Eye (tissue), 1 donor: ENCODE measurements at places on chromosomes 3 and 15.

DNA sequence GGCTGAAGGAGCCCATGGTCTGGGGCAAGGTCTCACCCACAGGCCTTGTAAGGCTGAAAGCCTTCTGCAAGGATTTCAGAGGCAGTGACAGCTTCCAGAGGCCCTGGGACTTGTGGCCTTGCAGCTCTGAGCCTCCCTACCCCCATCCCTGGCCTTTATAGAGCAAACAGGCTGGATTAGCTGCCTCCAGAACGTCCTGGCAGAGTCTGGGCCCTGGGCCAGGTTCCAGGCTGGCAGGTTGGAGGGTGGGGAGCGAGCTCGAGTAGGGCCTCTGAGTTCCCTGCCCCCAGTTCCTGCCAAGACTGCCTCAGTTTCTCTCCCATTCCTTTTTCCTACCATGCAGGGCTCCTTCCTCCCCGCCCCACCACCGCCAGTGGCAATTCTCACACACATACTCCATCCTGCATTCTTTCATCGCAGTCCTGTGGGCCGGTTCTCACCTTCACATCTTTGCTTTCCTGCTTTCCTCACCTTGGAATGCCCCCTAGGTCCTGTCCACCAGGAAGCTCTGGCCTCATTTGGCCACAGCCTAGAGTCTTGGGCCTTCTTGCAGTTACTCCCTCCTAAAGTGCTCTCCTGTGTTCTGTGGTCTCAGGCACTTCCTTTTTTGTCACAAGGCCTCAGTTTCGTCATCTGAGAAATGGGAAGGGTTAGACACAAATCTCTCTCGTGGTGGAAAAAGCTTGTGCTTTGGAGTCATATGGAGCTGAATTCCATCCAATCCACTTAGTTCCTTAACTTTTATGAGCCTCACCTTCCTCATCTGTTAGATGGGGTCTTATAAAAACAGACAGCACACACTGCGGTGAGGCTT, 2.7 kb downstream of the LMAN1L start:
- DNase-seq: no peak

- no peak for DNase-seq
These were observed 121.1 kb upstream of the PPP2R3A start for GRCh38 chr3:135844386-135844785.

- DNase-seq: no peak
These were observed 13.7 kb downstream of the FOXB1 start for GRCh38 chr15:60017538-60018520.

GRCh38 chr3:139630542-139630941, 47.2 kb downstream of the NMNAT3 start:
- no peak for DNase-seq

- DNase-seq: no peak
These were observed 3.9 kb downstream of the DNAH1 start for GRCh38 chr3:52319921-52320595.

- DNase-seq: no peak
These were observed 359.6 kb downstream of the NTRK3 start for GRCh38 chr15:87896936-87897335.

DNA sequence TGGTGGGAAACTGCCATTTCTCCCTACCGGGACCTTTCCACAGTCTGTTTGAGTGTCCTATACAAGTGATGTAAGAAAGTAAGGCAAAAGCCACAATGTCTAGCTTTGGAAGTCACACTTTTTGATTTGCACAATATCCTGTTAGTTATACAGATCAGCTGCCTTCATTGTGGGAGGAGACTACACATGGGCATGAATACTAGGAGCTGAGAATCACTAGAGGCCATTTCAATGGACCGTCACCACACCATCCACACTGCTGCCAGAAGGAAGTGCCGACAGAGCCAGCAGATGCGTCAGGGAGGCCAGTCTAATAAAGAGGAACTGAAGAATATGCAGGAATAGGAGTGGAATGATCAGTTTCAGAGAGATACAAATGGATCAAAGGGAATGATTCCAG, 65.8 kb downstream of the SCN11A start:
- DNase-seq: no peak

DNA sequence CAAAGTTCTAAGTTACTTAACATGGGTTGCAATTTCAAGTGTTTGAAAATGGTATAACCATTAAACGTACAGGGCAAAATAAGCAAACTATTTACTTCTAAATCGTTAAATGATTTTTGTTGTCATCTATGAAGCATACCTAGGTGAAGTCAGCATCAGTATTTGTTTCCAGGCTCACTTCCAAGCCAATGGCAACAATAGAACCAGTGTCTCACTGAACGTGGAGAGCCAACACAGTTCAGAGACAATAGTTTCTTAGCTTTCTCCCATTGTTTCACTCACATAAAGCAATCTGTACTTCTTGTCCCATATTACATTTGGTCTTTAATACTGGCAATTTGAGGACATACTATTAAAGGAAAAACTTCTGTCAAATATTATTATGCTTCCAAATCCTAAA, 397.2 kb downstream of the MECOM start:
- DNase-seq: no peak

GRCh38 chr3:96478496-96478895, 335.9 kb upstream of the EPHA6 start:
- no peak for DNase-seq

GRCh38 chr15:40301467-40302179, 6.1 kb downstream of the PLCB2 start:
- no peak for DNase-seq

DNA sequence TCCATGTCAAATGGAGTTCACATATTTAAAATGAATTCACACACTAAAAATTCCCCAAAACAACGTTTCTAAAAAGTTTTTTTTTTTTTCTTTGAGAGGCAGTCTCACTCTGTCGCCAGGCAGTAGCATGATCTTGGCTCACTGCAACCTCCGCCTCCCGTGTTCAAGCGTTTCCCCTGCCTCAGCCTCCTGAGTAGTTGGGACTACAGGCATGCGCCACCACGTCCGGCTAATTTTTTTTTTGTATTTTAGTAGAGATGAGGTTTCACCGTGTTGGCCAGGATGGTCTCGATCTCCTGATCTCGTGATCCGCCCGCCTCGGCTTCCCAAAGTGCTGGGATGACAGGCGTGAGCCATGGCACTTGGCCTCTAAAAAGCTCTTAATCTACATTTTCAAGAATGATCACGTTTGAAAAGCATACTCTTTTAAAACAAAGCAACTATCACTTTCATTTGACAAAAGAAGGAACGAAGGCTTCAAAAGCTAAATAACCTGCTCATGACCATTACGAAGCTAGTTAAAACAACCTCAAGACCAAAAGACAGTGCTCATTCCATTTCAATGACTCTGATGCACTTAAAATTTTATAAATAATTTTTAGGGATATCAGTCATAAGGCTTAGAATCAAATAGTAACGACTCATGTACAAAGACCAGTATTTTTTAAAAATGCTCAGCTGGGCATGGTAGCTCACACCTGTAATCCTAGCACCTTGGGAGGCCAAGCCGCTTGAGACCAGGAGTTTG, 5.5 kb downstream of the UBE3A start:
- DNase-seq: no peak

DNA sequence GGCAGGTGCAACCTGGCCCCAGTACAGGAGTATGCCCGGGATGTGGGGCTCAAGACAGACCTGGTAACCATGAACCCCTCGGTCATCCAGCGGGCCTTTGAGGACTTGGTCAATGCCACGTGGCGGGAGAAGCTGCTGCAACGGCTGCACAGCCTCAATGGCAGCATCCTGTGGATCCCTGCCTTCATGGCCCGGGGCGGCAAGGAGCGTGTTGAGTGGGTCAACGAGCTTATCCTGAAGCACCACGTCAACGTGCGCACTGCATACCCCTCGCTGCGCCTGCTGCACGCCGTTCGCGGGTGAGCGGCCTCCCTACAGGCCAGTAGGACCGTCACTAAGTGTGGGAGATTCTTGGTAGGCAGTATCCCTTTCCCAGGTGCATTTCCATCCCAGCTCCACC, 51.0 kb downstream of the ST8SIA2 start:
- no peak for DNase-seq

DNA sequence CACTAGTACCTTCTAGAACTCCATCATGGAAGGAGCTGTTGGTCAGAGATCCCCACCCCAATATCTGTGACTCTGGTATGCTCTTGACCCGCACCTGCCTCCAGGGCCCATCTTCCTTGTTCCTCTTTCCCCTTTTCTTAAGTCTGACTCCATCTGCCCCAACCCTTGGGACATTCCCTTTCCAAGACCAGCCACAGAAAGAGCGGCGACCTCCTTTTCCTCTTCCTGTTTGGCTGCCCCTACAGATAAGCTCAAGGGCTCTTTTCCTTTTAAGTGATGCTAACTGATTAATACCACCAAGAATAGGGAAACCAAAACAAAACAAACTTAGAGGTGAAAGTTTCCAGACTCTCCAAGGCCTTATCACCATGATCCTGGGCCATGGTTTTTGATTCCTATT, 21.9 kb upstream of the ATP8B4 start:
- DNase-seq: no peak

GRCh38 chr3:64440498-64440897, 215.2 kb upstream of the PRICKLE2 start:
- DNase-seq: peak; percentile 24

DNA sequence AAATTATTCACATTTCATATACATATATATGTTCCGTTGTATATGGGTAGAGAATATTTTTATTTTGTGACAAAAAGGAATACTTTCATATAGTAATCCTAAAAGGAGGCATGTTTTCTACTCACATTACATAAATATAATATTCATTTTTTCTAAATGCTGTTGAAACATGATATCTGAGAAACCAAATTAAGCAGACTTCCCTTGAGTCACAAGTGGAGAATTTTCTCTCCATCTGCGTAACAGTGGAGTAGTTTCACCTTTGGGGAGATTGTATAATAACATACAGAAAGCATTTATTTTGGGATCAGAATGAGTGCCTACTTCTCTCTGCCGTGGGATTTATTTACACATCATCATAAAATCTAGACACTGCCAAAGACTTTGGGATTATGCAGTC, 849.8 kb downstream of the NSUN3 start:
- no peak for DNase-seq

GRCh38 chr15:43095243-43095642, 10.6 kb downstream of the UBR1 start:
- no peak for DNase-seq

DNA sequence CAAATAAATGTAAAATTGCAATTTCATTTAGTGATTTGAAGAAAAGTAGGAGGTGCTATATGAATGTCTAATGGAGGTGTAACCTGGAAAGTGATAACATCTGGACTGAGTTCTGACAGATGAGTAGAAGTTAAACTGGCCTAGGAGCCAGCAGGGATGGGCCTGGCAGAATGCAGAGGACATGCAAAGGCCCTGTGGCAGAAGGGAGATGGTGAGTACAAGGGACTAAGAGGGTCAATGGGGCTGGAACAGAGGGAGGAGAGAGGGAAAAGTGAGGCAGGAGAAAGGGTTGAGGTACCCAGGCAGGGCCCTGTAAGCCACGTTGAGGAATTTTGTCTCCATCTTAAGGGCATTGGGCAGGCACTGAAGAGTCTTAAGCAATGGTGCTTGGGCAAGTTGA, 3.4 kb upstream of the PPP1R14D start:
- DNase-seq: no peak

DNA sequence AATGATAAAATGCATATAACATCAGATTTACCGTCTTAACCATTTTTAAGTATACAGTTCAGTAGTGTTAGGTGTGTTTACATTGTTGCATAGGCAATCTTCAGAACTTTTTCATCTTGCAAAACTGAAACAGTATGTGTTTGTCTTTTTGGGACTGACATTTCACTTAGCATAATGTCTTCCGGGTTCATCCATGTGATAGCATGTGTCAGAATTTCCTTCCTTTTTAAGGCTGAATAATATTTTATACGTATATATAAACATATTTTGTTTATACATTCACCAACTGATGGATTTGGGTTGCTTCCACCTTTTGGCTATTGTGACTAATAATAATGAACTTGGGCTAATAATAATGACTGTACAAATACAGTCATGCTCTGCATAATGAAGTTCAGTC, 3.0 kb downstream of the PARP15 start:
- DNase-seq: no peak

DNA sequence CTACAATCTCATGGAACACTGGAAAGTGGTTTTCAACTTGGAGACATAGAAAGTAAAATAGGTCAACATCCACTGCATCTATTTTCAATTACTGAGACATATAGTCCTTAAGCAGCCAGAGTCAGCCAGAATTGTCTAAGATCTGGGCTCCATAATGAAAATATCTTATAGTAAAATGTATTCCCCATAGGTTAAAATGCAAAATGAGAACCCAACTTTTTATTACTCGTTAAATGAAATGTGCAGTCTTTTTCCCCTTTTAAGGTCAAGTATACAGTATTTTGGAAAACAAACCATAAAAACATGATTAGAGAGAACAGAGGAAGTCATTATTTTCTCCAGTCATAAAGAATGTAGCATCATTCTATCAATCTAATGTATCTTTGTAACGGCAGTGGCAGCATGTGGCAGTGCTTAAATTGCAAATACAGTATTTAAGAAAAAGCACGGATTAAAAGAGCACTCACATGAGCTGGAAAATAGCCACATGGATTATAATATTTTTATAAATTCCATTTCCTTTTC, 64.4 kb upstream of the CPB1 start:
- DNase-seq: no peak

- DNase-seq: no peak
These were observed 134.0 kb downstream of the TPRA1 start for GRCh38 chr3:127456471-127457093.

DNA sequence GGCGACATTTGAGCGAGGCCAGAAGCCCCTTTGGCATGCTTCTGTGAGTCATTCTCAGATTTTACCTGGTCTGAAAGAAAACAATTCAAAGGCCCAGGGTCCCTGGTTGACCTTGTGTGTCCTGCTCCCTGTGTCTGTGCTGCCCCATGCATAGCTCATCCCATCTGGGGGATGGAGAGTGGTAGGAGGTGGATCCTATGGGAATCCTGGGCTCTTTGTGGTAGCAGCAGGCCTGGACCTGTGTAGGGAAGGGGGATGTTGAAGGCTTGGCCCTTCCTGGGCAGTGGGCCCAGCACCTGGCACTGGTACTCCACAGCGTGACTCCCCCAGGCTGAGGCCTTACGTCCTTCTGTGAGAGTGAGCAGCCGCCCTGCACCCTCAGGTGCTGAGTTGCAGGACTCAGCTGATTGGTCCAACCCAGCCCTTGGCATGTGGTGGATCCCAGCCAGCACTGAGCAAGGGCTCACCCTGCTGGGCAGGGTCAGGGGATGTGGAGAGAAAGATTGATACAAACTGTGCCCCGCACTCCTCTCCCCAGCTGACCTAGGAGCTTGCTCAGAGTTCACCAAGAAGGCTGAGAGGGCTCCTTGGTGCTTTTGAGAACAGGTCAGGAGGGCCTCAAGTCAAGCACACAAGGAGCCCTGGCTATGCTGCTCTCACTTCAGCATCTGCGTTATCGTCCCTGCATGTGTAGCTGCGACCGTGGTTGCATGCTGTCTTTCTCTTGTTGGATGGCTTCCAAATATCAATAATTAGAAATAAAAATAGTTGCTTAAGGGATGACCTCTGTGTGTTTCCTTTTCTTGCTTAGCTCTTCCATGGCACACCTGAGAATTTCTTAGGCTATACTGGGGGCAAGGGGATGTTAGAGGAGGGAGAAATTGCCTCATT, 21.4 kb upstream of the JMJD7 start:
- DNase-seq: no peak

GRCh38 chr3:185720326-185720725, 104.5 kb downstream of the IGF2BP2 start:
- no peak for DNase-seq
